ENCODE measurements at places on chromosomes 16 and 17. TPM values are rescaled to one million over a fixed set of nuclear protein-coding genes. Genes with fewer than 3 reads are reported as not detected.

The MCRIP2 gene
- total RNA-seq = 90.3 TPM

The KRT12 gene
- not detected for total RNA-seq

The FOXK2 gene
- total RNA-seq = 40.2 TPM

The TENT4B gene
- total RNA-seq = 9.1 TPM

- no peak for DNase-seq
These were observed 20.3 kb downstream of the FANCA start for GRCh38 chr16:89796104-89796503.

DNA sequence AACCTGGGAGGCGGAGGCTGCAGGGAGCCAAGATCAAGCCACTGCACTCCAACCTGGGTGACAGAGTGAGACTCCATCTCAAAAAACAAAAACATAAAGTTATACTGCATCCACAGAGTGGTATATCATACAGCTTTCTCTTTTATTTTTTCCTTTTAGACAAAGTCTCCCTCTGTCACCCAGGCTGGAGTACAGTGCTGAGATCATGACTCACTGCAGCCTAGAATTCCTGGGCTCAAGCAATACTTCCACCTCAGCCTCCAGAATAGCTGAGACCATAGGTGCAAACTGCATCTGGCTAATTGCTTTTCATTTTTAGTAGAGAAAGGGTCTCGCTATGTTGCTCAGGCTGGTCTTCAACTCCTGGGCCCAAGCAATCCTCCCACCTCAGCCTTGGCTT, 10.0 kb upstream of the COPRS start:
- no peak for DNase-seq

GRCh38 chr17:31537565-31538011, 146.1 kb downstream of the RAB11FIP4 start:
- DNase-seq = no peak

- no peak for DNase-seq
These were observed 10.8 kb downstream of the ZNF213 start for GRCh38 chr16:3145660-3146059.
